Stimulated activated CD8-positive, alpha-beta memory T cell treated with anti-CD3 and anti-CD28 coated beads, Interleukin-2, amount 100 ng/mL, for 1 hour (primary cell): ENCODE measurements at places on chromosomes 1 and 21.

- DNase-seq: no peak
These were observed 84.7 kb downstream of the BRINP2 start for GRCh38 chr1:177255411-177255810.

GRCh38 chr1:8908388-8909151, 30.1 kb upstream of the ENO1 start:
- DNase-seq: no peak

DNA sequence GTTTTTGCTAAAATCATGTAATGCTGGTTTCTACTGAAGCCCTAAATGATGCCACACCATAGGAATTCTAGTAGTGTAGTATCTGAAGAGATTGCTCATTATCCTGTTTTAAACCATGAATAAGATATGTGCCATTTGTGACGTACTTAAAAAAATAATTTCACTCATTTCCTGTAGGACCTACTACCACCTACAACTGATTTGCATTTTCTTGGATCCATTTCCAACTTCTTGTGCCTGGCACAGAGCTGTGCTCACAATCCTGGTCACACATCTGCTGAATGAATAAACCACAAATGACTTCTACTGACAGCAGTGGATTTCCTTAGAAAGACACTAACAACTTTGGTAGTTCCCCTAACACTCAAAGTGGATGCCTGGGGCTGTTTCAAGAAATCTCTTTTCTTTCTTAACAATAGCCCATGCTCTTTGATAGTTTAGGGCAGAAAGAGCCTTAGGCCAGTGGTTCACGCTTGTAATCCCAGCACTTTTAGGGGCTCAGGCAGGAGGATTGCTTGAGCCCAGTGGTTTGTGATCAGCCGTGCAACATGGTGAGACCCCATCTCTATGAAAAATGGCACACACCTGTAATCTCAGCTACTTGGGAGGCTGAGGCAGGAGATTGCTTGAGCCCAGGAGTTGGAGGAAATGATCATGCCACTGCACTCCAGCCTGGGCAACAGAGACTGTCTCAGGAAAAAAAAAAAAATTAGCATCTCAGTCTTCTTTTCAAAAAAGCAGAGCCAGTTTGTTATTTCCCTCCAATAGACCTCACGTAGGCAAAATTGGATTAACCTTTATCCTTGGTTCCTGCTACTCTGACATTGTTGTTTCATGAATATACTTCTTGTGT, 13.0 kb upstream of the BATF3 start:
- no peak for DNase-seq

DNA sequence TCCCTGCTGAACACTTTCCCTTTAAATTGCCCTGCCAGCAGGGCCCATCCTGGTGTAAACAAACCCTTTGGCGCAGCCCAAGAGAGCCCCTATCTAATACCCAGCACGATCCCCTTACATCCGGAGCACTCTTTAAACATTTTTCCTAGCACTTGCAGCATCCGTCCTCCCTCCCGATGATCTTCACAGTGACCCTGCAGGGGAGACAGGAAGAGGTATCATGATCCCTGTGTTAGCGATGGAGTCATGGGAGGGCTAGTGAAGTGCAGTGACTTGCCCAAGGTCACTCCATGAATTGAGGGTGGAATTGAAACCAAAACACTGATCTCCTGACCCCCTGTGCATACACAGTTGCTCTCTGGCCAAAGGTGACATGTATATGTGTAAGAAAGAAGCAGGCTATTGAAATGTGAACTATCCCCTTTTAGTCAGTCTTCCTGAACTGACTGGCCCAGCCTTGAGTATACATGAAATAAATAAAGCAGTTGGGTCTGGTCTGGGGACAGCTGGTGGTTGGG, 9.8 kb upstream of the KCNQ4 start:
- DNase-seq: no peak

- DNase-seq: no peak
These were observed 11.4 kb downstream of the TMEM81 start for GRCh38 chr1:205072881-205073280.

- no peak for DNase-seq
These were observed 18.8 kb upstream of the DYNLT5 start for GRCh38 chr1:66733348-66734017.

DNA sequence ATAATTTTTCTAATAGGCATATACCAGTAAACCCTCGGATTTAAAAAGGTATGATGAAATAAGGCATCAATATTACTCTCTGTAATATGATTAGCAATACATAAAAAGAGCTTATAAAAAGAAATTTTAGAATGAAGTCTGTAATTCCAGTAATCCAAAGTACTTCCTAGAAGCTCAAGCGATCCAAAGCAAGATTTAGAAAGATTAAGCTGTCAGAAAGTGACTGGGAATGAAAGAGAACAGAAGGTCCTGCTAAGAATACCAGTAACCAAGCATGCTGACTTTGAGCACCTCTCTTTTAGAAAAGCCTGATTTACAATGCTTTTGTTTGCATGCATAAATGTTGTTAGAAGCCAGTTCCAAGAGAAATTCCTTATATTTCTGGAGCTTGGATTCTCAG, 125.1 kb downstream of the GIPC2 start:
- no peak for DNase-seq

DNA sequence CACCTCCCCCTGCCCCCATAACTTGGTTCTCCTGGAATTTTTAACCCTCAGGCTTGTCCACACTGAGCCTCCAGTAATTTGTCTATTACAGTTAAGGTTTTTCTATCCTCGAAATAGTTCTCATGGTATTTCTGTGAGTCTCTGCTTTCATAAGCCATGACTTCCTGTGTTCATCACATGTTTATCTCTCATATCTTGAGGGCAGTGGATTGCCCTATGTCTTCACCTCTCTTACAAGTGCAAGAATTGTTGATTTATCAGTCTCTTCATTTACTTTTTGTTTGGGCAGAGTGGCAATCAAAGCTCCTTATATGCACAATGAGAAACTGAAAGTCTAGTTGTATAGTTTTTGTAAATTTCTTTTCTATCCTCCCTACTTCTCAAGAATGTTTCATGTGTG, 328.4 kb downstream of the PLA2G4A start:
- no peak for DNase-seq

GRCh38 chr1:20093940-20094391, 24.0 kb downstream of the PLA2G5 start:
- no peak for DNase-seq

DNA sequence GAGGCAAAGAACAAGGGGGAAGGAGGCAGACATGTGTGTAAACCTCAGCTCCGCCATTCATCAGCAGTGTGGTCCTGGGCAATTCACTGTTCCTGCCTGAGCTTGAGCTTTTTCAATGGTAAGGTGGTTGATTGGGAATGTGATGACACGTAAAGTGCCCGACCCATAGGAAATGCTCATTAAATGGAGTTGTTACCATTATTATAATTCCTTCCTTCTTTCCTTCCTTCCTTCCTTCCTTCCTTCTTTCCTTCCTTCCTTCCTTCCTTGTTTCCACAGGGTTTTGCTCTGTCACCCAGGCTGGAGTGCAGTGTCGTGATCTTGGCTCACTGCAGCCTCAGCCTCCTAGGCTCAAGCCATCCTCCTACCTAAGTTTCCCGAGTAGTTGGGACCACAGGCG, 4.3 kb downstream of the GPR37L1 start:
- DNase-seq: no peak

GRCh38 chr1:9115351-9116205, 13.3 kb downstream of the GPR157 start:
- no peak for DNase-seq

GRCh38 chr1:67601539-67601938, 83.5 kb upstream of the GADD45A start:
- DNase-seq: no peak

GRCh38 chr1:79373481-79374125, 367.1 kb upstream of the ADGRL4 start:
- no peak for DNase-seq
